ENCODE measurements at places on chromosomes 2 and 18.

DNA sequence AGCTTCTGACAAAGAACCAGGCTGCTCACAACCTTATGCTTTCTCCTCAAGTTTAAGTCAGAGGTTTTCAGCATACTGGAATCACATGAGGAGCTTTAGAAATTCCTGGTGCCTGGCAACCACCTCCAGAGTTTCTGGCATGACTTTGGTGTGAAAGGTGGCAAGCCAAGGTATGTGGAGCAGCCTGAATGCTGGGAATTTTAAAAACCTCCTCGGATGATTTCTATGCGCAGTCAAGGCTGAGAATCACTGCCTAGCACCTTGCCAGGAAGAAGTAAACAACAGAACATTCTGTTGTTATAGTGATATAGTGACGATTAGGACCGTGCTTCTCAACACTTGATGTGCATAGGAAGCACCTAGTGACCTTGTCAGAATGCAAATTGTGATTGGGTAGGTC is 11.7 kb downstream of the CCBE1 start:
- DNase-seq = no peak

- no peak for DNase-seq
Measured at GRCh38 chr18:70284976-70285620, 3.7 kb upstream of the SOCS6 start.

- no peak for DNase-seq
Measured at GRCh38 chr2:54758951-54759350, 35.5 kb downstream of the EML6 start.

DNA sequence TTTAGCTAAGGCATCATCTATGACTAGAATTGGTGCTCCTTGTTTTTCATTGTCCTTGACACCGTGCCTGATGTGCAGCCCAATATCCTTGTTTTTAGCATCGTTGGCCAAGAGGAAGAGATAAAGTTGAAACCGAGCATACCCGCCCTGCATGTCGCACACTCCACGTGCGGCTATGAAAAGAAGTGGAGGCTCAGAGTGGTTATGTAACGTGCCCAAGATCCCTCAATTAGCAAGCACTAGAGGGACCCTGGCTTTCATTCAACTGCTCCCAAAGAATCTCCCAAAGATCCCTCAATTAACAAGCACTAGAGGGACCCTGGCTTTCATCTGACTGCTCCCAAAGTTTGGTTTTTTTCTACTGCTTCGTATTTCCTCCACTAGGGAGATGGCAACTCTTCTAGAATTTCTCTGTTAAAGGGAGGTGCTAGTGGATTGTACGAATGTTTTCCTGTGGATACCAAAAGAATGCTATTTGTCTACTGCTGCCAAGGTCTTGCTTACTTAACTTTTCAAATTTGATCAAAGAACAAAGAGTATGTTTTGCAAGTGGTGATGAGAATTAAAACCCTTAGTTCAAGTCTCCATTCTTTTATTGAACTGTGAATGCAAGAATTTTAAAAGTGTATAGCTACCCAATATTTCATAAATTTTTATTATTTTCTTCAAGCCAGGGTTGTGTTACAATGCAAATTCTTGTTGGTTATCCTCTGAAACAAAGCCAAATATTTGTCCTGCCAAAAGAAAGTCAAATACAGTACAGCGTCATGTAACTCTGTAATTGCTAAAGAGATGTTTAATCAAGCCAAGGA is 92.1 kb downstream of the AOX1 start:
- DNase-seq = no peak

GRCh38 chr2:145930318-145930717 is 1410.4 kb upstream of the ZEB2 start:
- no peak for DNase-seq

DNA sequence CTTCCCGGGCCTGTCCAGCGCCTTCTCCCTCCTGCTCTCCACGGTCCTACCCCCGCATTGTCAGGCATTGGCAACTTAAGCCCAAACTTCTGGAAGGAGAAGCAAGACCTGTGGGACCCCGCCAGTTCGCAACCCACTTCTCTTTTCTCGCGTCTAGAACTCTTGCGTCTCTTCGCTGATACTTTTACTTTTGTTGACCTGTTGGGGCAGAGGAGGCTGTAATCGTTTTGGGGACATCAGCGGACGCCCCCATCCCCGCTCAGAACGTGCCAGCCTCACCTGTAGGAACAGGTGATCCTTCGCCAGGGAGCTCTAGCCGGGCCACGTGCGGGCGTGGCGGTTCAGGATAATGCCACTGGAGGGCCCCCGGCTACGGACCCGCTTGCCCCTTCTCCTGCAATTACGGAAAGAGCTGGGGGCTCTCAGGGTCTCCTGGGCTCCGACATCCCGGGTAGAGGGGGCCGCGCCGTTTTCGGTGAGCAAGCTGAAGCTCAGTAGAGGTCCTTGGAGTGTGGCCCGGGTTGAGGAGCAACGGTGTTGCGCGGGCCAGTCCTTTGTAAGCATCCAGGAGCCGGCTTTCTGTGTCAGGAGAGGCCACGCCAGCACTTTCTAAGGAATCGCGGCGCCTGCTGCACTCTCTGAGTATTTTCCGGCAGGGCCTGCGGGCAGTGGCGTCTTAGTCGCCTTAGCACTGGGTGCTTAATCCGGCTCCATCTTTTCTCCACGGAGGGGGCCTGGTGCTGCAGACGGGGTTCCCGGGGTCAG is 1.6 kb downstream of the MTCL1 start:
- DNase-seq = no peak

DNA sequence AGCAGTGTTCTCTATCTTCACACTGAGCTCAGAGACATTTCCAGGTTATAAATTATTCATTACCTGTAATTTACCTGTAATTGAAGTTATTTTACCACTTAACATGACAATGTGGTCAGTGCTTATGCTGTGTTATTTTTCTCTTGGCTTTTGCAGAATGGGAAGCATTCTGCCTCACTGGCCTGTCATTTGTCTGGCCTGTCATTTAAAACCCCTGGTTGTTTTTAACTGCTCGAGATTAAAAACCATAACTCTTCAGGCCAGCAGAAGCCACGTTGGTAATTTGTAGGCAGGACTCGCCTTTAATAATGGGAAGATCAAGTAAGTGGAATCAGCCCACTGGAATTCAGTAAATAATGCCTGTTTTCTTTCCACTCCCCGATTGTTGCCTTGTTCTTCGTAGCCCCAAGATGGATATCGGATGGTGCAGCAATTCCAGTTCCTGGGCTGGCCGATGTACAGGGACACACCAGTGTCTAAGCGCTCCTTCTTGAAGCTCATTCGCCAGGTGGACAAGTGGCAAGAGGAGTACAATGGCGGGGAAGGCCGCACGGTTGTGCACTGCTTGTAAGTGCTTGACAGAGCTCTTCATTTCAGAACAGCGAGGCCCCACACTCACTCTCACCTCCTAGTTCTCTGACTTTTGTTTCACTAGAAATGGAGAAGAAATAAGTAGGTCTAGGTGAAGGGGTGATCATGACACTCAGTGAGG is 222.4 kb upstream of the RAB12 start:
- DNase-seq = no peak

DNA sequence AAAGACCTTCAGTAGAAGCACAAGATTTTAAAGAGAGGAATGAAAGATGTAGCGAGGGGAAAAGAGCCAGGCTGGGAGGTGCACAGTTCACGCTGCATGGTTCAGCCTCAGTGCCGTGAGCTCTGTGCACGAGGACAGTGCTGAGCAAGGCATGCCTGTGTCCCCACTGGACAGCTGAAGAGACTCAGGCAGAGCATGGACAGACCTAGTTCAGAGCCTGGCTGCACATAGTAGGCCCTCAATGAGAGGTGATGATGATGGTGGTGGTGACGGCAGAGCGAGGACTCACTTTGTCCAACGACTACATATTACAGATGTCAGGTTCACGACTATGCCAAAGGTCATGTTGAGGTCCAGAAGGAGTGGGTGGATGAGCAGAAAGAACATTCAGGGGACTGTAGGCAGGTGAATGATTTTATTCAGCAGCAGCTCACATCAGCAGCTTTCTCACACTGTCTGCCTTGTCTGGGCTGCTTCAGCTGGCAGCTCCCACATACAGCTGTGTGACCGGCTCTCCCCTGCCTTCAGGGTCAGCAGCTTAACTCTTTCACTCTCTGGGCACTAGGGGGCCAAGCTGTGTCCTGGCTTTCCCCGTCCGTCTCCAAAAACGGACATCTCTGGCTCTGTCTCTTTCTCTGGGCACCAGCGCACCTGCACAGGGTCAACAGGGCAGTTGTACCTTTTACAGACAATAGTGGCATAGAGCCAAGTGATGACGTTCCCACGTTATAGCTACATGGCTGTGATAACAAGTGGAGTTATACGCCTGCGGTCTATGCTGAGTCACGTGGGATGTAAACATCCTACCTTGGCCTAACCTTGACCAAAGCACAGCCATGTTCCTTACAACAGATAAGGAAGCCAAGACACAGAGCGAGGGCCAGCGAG is 128.8 kb upstream of the MSH6 start:
- DNase-seq = no peak

GRCh38 chr2:9250498-9251153 is 44.0 kb downstream of the ASAP2 start:
- no peak for DNase-seq

DNA sequence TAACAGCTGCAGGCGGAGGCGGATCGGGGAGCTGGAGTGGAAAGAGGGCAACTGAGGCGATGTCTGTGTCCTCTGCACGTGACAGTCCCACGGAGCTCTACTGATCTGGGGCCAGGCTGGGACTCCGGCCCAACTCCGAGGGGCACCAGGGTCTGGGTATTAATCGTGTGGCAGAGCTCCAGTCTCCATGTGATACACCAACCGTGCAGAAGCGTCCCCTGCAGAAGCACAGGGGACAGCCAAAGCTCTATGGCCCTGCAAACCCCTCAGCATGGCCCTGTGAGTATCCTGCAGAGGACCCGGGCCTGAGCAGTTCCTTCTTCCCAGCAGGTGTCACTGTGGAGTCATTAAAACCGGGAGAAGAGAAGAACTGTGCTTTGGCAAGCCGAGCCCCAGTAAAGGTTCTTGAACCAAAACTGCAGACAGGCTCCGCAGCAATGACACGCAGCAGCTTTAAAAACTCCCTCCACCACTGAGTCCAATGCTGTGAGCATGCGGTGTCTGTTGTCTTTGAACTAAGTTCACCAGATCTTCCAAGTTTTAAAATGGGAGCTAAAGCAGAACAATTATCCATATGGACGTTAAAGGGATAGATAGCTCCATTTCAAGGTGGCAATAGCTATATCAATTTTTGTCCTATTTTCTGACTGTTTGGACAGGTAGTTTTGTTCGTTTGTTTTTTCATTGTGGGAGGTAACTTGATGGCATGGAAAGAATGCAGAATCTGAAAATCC is 79.4 kb downstream of the TMEM182 start:
- DNase-seq = no peak

DNA sequence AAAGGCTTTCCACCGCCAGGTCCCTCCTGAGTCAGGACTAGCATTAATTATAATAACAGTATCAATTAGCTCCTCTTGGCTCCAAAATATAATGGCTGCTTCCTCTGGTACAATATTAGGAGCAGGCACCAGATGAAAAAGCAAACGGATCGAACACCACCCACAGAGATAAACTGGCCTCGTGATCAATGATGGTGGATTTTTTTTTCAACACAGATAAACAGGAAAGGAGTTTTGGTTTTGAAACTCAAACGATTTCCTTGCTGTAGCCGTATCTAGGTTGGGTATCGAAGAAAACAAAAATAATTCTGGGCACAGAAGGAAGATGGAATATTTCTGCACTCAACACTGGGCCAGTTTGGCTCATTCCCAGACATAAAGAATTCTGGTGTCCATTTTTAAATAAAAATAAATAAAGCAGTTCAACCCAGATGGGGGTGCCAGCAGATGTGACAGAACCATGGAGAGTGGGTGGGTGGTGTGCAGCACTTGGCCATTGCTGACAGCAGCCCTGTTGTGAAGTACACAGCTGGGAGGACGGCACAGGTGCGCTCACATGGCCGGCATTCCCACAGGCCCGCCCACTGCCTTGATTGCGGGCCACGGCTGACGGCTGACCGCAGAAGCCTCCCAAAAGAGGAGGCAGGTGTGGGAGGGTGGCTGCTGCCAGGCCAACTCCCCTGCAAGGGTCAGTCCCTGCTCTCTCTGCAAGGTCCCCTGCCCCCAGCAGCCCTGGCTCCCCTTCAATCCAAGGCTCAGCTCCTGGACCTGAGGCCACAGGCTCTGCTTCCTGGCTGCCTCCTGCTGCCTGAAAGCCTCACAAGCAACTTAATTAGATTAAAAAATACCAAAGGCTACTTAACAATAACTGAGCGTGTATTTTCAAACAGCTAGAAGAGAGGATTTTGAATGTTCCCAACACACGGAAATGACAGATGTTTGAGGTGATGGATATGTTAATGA is 351.9 kb upstream of the ID2 start:
- no peak for DNase-seq

DNA sequence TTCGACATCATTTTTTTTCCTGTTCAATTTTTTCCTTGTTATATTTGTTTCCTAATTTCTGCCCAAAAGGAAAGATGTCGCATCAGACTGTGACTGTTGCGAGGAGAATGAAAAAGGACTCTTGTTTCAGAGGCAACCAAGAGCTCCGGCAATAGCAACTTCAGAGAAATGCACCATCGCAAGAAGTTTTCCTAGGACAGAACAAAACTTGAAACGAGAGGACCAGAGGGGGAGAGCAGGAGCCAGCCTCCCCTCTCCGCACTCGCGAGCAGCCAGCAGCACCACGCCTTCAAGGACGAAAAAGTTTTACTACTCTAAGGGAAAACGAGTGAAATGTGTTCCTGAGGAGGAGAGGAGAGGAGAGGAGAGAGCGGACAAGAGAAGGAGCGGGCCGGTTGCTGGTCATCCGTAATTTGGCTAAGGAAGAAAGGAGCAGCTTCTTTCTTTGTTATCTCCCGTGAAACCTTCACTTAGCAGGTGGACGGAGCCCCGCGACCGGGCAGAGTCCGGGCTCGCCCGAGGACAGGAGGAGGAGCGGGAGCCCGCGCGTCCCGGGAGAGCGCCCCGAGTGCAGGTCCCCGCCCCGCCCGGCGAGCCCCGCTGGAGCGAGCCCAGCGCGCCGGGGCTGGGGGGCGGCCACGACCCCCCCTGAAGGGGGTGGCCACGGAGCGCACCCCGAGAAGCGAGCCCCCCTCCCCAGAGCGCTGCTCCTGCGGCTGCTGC is 744 bp downstream of the POU3F3 start:
- DNase-seq = no peak

DNA sequence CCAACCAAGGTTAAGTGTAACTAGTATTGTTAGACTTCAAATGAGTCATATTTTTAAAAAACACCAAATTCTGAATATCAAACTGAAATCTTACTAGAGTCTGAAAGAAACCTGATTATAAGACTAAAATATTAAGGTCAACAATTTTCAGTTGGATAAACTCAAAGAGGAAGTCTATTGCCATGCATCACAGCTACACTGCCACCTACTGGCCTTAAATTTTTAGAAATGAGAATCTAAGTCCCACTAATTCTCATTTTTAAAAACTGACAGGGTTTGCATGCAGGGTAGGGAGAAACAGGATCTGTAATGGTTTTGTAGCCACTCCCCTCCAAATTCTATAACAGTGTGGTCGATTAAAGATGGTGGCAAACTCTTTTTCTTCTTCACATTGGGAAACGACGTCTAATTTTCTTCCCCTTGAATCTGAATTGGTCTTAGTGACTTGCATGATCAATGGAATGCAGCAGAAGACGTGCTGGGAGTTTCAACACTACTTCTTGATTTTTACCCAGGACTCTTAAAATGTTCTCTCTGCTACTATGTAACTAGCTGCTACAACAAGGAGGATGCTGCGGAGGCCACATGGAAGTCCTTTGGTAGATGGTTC is 176.1 kb upstream of the SESTD1 start:
- no peak for DNase-seq

GRCh38 chr2:61786876-61787275 is 67.0 kb downstream of the FAM161A start:
- DNase-seq = no peak

GRCh38 chr2:30888852-30889409 is 81.7 kb upstream of the CAPN13 start:
- DNase-seq = no peak

- no peak for DNase-seq
Measured at GRCh38 chr18:37222354-37222998, 343.1 kb downstream of the CELF4 start.

GRCh38 chr18:71079606-71080005 is 790.8 kb downstream of the SOCS6 start:
- DNase-seq = no peak

All from HS-5 (cell line).